Urinary bladder (tissue), 4 donors: ENCODE measurements at places on chromosomes 16 and 17. TPM values are rescaled to one million over a fixed set of nuclear protein-coding genes. Genes with fewer than 3 reads are reported as not detected.

GRCh38 chr17:68199837-68200688 lies 47.8 kb upstream of the AMZ2 start:
- no peak for DNase-seq

- DNase-seq = no peak
Observed at GRCh38 chr17:1286379-1287106, 7.1 kb downstream of the TRARG1 start.

DNA sequence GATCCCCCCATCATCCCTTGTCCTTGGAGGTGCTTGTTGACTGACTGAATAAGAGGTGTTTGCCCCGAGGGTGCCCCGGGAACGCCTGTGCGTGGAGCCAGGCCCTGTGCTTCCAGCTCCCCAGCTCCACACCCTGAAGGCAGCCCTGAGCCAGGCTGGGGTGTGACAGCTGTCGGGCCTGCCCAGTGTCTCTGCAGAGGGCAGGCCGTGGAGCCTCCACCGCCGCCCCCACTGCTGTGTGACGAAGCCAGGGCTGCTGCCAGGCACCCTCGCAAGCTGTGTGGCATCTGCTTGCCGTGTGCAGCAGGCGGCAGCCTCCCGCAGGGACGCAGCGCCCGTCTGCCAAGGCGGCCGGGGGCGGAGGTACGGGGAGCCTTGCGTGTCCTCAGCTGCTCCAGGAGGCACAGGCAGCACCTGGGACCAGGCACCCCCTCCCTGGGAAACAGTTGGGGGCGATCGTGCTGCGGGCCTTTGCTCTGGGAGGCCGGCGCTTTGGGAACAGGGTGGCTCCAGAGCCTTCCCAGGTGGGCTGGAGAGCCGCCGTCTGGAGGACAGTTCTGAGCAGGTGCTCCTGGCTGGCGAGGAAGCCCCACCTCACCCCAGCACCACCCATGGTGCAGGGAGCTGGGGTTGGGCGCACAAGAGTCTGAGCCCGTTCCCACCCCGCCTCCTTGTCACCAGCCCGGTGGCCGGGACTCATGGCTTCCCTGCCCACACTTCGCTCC lies 26.6 kb downstream of the GSE1 start:
- no peak for DNase-seq

GRCh38 chr17:17513626-17514025 lies 17.4 kb upstream of the RASD1 start:
- DNase-seq = no peak

DNA sequence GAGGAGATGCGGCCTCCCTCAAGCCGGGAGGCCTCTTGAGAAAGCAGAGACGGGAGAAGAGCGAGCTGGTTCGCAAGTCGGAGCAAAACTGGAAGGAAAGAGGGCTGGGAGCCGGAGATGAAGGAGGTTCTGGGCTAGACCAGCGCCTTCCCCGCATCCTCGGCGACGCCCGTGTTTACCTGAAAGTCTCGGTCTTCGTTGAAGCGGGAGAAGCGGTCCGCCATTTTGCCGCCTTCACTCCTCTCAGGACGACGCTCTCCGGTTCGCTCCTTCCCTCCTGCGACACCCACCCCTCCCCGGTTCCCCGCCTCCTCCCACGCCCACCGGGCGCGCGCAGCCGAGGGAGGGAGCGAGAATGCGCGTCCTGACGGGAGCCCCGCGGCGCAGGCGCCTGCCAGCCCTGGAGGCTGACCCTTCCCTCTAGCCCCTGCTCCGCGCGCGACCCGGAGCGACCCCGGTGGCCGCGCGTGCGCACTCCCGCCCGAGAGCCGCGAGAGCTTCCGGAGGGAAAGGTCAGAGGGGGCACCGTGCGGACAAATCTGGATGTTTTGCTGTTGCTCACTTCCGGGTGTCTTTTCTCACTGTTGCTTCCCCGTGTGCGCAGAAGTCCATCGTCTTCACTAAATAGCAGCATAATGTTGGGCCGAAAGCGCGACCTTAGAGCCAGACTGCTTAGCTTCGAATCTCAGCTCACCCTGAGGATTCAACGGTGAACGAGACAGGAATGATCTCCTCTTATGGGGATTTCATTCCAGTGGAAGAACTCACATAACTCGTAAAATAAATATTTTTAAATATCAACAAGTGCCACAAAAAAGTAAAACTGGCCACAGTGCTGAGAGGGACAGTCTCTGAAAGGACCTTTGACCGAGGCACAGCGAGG lies at the start of gene GPATCH8:
Gene GPATCH8, minus strand, starts transcription at position 260 of the 883 bp plus-strand sequence. Its CDS starts 36 bp downstream, at position 224.
- DNase-seq = peak; percentile 76

DNA sequence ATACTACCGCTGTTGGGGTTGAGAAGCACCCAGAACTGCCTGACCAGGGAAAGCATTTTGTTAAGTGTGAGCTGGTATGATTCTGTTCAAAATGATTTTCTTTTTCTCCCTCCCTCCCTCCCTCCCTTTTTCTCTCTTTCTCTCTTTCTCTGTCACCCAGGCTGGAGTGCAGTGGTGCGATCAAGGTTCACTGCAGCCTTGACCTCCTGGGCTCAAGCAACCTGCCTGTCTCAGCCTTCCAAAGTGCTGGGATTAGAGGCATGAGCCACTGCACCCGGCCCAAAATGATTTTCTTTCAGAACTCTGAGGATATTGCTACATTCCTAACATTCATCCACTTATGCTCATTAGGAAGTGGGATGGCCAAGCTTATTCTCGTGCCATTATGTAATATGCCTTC lies 41.3 kb downstream of the SLC47A1 start:
- no peak for DNase-seq

TMED6 gene
- 0.09 TPM for polyA plus RNA-seq

GGT6 gene
- 11.5 TPM for polyA plus RNA-seq

NHERF2 gene
- 111 TPM for polyA plus RNA-seq

SETD6 gene
- polyA plus RNA-seq = 15.5 TPM

CA7 gene
- not detected for polyA plus RNA-seq
